ENCODE measurements at places on chromosomes 1 and 21.

DNA sequence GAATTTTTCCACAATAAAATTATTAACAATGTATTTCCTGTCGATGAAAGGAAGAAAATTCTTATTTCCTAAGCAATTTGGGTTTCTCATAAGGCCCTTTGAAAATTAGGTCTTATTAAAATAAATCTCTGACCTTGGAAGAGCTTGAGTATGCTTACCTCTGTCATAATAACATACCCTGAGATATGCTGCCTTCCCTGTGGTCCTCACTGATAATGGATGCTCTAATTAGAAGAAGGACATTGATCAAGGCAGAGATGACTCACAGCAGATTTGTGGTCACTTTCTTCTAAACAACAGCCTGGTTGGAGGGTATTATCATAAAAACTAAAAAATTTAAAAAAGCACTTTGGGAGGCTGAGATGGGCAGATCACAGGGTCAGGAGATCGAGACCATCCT is 217.8 kb downstream of the GRIK1 start:
- DNase-seq, result no peak

GRCh38 chr1:63705078-63705477 is 68.7 kb upstream of the ROR1 start:
- no peak for DNase-seq

DNA sequence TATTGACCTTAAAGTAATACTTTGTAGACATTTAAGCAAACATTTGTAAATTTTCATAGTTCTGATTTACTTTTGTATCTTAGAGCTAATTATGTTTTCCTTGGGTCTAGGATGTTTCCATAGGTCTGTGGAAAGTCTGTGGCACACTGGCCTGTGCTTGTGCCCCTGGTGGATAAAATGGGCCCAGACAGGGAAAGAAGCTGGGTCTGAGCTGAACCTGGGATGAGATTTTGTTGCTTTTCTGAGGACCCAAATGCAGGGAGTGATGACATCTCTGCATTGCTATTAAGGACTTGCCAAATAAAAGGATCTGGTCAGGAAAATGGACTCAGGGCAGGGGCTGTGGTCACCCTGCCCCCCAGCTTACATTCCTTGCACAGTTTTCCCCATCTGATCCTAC is 41.8 kb downstream of the C1orf21 start:
- DNase-seq, result no peak

DNA sequence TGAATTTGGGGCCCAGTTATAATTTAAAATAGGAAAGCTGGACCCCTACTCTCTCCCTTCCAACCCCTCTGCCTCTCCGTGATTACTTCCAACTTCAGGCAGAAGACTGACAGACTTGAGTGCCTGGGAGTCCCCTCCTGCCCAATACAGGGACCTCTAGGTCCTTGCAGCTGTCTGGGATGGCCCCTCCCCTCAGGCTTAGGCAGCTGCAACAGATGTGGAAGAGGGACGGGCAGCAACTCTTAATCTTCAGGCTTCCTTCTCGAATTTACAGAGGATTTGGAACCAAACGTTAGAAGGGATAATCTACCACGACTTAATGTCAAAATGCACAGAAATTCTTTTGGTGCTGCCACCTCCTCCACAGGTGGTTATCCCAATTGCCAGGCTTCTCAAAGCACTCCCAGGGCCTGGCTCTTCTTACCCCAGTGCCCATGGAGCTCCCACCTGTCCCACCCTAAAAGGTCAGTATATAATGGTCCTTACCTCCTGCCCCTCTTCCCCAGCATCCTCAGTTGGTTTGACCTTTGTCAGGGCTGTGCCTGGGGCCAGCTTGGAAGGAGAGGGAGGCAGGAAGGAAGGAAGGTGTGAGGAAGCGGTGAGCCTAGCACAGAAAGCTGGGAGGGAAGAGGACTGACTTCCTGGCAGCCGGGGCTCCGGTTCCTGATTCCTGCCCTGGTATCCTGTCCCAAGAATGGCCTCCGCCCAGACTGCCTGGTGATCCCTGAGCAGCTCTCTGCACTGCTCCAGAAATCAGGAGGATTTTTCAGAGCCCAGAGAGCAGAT is 2.8 kb downstream of the PEA15 start:
- no peak for DNase-seq

DNA sequence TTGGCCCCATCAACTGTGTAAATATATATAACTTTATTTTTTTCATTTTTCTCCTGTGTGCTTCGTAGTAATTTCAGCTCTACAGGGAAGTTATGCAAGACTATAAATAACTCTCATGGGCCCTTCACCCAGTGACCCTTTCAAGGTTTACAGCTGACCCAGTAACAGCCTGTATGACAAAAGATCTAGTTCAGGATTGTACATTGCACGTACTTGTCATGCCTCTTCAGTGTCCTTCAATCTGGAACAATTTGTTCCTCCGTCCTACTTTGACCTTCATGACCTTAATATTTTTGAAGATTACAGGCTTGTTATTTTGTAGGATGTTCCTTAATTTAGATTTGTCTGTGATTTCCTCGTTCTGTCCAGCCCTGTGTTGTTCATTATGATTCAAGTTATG is 40.5 kb downstream of the BRINP2 start:
- DNase-seq, result no peak

DNA sequence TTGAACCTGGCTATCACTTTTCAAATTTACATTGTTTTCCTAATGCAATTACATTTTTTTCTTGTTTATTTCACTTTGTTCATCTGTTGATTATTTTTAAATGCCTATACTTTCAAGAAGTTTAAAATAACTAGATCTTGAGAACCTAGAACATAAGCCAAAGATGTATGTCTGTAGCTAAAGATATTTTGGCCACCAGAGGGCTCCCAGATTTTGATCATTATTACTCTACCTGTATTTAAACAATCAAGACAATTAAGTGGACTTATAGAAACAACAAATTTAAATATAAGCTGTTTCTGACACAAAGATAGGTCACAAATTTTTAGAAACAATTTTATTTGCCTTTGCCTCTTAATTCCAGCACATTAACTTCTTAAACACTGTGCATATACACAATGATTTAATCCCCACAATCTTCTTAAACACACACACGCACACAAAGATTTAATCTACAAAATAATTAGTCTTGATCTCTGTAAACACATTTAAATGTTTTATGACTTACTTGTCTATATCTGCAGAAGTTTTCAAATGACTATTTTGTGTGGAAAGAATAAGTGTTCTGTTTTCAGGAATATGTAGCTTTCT is 380.0 kb downstream of the DSCAM start:
- no peak for DNase-seq

DNA sequence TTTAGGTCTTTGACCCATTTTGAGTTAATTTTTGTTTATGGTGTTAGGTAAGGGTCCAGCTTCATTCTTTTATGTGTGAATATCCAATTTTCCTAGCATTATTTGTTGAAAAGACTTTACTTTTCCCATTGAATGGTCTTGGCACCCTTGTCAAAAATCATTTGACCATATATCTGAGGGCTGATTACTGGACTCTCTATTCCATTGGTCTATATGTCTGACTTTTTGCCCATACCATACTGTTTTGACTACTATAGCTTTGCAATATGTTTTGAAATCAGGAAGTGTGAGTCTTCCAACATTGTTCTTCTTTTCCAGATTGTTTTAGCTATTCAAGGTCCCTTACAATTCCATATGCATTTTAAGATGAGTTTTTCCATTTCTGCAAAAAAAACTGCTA is 11.4 kb upstream of the CCSAP start:
- DNase-seq, result no peak

GRCh38 chr1:239601108-239601507 is 214.7 kb downstream of the CHRM3 start:
- no peak for DNase-seq

GRCh38 chr1:38191461-38191860 is 144.9 kb upstream of the POU3F1 start:
- DNase-seq, result no peak

- no peak for DNase-seq
These were observed 4.1 kb downstream of the KDM5B start for GRCh38 chr1:202804126-202804525.

DNA sequence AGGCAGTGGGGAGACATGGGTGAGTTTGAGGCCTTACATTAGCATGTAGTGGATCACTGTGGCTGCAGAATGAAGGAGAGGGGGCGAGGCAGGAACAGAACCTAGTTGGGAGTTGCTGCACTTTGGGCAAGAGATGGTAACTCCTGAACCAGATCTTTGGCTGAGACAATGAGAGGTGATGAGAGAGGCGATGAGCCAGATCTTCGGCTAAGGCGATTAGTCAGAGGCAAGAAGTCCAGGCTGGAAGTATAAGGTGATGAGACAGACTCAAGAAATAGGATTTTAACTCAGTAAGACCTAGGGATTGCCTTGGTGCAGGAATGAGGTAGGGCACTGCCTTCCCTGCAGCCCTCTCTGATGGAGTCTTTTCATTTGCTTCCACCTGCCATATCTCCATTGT is 9.1 kb upstream of the ARTN start:
- DNase-seq, result no peak

DNA sequence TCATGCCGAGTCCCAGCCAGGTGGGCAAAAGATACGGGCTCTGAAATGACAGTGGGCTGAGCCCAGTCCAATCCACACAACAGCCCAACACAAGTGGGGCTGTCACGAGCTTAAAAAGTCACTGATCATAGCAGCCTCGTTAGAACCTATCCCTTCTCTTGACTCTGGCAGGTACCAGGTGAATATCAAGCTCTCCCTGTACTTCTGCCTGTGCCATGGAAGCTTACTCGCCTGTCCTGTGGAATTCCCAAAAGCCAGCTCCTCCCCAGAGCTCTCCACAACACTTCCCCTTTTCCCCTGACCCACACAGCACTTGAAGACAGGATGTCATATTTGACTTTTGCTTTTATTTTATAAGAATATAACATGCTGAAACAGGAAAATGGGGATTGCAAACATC is 5.9 kb downstream of the RGS16 start:
- DNase-seq, result no peak

DNA sequence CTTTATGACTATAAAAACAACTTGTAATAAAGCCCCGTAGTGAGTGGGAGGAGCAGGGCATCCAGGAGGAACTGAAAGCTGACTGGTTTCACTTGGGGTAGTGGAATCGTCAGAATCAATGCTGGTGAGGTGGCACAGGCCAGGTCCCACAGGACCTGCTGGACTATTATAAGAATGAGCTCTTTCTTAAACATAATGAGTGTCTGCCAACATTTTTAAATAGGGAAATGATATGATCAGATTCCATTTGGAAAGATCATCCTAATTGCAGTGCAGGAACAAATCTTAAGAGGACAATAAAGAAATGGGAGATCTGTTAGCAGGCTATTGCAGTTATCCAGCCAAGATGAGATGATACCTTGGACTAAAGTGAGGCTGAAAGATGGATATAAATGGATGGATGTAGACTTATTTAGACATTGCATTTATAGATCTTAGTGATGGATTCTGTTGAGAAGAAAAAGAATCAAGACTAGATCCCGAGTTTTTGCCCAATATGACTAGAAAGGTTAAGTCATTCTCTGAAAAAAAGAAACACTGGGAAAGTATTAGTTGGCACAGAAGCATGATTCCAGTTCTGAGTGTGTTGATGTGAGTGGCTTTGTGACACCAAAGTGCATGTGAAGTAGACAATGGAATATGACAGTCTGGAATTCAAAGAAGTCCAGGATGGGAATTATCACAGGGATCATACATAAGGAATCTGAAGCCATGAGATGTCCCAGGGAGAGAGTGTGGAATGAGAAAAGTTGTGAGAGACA is 153.3 kb upstream of the SGIP1 start:
- no peak for DNase-seq

DNA sequence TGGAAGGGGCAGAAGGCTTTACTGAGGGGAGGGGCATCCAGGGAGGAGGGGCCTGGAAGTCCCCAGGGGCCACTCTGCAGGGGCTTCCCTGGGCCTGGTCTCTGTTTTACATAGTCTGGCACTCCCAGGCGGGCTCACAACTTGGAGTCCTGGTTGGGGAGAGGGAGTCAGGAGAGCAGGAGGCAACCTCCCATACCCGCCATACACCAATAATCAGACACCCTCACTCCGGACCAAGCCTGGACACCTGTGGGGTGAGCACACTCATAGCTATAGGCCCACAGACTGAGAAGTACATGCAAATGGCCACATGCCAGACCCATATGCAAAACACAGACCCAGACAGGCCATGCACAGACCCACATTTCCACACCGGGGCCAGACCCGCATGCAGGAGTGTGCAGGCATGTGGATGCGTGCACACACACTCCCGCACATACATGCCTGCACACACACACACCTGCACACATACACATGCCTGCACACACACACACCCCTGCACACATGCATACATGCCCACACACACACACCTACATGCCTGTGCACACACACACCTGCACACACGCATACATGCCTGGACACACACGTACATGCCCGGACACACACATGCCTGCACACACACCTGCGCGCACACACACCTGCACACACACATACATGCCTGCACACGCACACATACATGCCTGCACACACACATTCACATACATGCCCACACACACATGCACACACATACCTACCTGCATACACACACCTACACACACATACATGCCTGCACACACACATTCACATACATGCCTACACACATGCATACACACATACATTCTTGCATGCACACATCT is 89.5 kb upstream of the RUNX3 start:
- DNase-seq, result no peak

DNA sequence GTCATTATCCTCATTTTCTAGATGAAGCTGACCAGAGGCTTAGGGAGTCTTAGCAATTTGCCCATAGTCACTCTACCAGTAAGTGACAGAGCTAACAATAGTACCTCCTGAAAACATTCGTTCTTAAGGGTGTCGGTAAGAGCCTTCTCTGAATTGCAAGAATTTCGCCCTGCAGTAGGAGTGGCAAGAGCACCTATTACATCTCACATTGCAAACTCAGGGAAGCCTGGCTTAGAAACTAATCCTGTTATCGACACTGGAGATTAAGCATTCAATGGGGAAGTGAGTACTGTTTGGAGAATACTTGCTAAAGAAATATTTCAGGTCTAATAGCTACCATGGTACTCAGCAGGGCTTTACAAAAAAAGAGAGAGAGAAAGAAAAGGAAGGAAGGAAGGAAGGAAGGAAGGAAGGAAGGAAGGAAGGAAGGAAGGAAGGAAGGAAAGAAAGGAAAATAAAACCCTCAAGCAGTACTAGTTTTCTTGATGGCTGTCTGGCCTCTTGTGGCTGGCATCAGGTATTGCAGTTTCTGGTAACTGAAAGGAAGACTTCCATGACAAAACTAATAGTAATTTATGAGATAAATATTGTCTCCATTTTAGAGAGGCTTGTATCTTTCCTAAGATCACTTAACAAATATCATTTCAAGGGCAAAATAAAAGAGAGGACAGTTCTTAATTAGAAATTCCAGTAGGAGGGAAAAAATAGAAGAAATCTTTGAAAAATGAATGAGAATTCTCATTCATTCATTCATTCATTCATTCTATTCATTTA is 10.4 kb downstream of the C1orf226 start:
- DNase-seq, result no peak

Measured in activated T-cell treated with anti-CD3 and anti-CD28 coated beads, Interleukin-2, amount 50 U/mL, for 24 hours (primary cell).